ENCODE measurements at places on chromosomes 6 and 20.

DNA sequence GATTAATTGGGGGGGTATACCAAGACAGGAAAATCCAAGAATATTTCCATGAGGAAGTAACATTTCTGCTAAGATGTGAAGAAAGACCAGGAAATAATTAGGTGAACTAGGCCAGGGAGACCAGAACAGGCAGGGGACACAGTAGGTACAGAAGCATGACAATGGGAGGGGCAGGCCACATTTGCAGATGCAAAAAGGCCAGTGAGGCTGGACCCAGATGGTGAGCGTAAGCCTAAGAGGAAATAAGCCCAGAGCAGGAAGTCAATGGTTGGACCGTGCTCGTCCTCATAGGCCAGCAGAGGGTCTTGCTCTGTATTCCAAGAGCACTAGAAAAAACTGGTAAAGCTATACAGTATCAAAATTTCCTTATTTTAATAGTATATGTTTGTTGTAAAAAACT is 9.4 kb downstream of the CEP162 start:
- no peak for DNase-seq

DNA sequence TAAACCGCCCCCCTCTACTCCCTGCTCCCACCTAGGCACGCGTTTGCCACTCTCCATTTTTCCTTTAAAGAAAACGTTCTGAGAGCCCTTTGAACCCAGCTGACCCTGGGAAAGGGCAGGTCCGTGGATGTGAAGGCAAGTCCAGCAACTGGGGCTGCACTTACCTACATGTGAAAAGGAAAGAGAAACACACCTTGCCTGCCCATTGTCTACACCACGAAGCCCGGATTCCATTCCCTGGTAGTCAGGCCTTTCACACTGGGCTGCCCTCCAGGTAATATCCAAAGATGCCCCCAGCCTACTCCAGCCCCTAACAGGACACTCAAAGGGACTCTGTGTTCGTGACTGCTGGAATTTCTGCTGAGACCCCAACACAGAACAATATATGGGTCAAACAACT is 94.4 kb downstream of the CD83 start:
- DNase-seq = no peak

GRCh38 chr20:35012227-35013069 is 56.8 kb downstream of the MYH7B start:
- DNase-seq = no peak

- DNase-seq = peak; percentile 48
These were observed 31.9 kb downstream of the NSFL1C start for GRCh38 chr20:1434571-1435336.

GRCh38 chr20:58623579-58624473 is 27.3 kb upstream of the STX16 start:
- DNase-seq = no peak

- no peak for DNase-seq
These were observed 366.5 kb downstream of the QKI start for GRCh38 chr6:163780994-163781393.

Data from stimulated activated naive CD4-positive, alpha-beta T cell treated with Interleukin-2 at 50 U/mL for 16 hours (primary cell).